ENCODE measurements at places on chromosomes 16 and 17.

DNA sequence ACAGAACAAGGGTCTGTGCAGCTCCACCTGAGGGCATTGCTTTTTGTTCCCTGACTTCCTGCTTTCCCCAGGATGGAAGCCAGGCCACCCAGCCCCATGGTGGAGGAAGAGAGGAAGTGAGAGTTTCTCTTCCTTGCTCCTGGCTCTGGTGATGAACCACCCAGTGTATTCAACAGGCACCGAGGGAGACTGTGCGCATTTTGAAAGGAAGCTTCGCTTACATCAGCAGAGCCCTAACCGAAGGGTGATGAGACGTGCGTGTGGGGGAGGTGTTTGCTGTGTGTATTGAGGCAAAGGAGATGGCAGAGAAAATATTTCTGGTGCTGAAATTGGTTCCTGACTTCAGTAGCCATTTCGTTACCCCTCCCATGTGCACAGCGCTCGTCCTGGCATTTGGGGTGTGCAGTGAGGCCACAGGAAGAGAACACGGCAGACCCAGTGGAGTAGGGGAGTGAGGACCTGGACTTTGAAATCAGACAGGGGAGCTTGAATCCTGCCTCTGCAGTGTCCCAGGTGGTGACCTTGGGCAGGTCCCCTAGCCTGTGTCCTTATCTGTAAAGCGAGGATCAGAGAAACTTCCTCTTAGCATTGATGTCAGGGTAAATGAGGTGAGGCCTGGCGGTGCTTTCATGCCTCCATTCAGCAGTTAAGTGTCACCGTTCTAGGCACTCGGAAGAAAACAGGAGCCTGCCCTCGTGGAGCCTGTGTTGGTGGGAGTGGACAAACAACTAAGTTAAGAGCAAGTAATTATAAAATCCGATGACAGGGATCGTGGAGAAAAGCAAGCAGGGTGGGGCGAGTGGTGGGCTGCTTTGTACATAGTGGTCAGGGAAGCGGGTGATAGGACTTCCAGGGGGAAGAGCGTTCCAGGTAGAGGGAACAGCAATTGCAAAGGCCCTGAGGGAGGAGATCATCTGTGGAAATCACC lies 7.4 kb downstream of the CMIP start:
- DNase-seq, result no peak

DNA sequence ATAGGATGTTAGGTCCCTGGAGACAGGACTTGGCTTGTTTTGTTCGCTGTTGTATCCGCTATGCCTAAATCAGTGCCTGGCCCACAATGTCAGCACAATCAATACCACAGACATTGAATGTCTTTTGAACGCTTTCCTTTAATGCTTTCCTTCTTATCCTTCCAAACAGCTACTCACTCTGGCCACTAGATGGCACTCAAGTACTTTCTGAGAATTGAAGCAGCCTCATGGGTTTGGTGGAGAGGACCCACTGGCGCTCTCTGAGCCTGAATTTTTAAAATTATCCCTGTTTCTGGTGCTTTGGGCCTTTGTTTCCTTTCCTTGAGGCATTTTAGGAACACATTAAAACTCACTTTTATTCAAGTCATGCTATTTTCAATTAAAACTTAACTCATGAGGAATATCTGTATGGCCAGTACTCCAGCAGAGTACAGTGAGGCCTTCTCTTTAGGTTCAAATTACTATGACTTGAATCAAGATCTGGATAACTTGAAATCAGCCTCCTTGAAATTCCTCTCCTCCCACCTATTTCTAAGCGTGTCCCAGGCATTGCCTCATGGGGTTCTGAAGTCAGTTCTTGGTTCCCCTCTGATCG lies 3.2 kb upstream of the NLRP1 start:
- DNase-seq, result peak; percentile 66

GRCh38 chr16:87746178-87746577 lies 19.6 kb downstream of the KLHDC4 start:
- DNase-seq, result no peak

GRCh38 chr16:12158428-12158827 lies 181.9 kb downstream of the SNX29 start:
- DNase-seq, result no peak

All from NCI-H1930 (cell line).